Pancreas (tissue), 10 donors: ENCODE measurements at places on chromosomes 2 and 18.

DNA sequence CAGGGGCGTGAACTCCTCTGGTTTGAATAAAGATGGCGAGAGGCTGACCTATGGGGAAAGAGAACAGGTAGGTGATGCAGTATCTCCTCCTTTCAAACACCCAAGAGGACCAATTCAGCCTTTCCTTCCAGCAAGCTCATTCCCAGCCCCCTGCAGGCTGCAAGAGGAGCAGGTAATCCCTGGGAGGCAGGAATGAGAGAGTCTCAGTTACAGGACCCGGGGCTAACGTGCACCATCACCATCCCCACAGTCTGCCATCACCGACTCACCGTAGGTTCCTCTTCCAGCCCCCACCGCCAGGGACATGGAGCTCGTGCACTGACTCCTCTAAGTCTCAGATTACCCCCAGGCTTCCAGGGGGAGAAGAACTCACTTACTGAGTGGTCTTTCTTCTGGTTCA lies 26.7 kb downstream of the XDH start:
- DNase-seq = no peak

DNA sequence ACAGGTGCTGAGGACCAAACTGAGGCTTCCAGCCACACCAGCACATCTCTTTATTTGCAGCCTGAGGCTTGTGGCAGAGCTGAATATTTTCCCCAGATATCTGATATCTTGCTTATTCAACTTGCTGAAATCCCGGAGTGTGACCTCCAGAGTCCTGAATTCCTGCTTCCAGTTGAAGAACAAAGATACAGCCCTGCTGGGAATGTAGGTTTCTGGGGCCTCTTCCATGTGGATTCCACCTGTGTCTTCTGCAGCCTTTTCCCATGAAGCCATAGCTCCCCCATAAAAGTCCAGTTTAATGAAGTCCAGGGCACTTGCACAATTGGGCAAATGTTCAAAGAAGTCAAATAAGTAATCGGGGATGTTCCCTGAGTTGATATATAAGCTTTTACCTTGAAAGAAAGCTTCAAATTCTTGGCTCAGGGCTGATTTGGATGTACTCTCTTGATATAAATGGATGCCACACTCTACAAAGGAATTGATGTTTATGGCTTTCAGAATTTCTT lies 14.9 kb downstream of the NLRC4 start:
- no peak for DNase-seq

DNA sequence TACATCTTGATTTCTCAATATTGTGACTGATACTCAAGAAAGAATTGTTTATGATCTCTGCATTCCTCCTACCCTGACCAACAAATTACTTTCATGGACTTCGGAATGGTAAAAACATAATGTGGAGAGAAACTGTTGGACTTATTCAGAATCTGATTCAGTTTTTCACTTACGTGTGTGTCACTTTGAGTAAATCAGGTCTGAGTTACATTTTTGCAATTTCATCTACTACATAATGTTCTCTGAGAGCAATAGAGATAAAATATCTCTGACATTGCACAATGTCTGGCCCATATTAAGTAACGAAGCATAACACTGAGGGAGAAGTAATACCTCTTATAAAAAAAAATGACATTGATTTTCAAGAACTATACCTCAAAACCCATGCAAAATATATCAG lies 1337.9 kb upstream of the CHAC2 start:
- DNase-seq = no peak

DNA sequence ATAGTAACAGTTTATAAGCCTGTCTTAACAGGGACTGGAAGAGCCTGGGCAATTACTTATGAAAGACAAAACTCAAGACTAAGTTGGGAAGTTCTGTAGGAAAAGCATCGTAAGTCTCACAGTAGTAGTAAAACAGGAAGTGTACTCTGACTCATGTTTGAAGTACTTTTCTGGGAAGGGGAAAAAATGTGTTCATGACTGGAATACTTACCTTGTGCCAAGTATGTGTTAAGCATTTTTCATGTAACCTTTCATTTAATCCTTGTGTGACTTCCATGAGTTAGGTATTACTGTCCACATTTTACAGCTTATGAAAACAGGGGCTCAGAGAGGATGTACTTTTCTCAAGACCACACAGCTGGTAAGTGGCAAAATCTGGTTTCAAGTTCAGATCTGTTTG lies 13.7 kb upstream of the SKOR2 start:
- no peak for DNase-seq

GRCh38 chr2:63743982-63744966 lies 97.4 kb upstream of the UGP2 start:
- no peak for DNase-seq

- no peak for DNase-seq
Measured at GRCh38 chr2:220336771-220337170, 709.3 kb downstream of the SLC4A3 start.

- no peak for DNase-seq
Measured at GRCh38 chr2:237472187-237472712, 14.8 kb upstream of the MLPH start.

- DNase-seq = no peak
Measured at GRCh38 chr18:172361-172760, 14.0 kb downstream of the USP14 start.

GRCh38 chr2:100143286-100143685 lies 896 bp upstream of the AFF3 start:
- no peak for DNase-seq

DNA sequence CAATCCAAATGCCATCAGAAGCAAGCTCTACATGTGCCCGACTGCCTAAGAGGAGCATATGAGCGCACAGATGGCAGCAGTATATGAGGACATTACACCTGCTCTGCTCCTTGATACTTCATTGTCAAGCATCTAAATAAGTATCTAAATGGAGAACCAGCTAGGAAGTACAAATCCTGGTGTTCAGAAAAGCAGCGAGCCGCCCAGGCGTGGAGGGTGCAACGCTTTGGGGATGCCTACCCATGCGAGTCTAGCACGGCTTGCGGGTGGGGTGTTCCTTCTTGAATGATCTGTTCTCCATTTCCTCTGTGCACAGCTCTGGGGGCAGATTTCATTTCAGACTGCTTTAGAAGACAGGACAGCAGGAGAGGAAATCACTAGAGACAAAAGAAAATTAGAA lies 63.0 kb upstream of the BCL2L11 start:
- DNase-seq = no peak

DNA sequence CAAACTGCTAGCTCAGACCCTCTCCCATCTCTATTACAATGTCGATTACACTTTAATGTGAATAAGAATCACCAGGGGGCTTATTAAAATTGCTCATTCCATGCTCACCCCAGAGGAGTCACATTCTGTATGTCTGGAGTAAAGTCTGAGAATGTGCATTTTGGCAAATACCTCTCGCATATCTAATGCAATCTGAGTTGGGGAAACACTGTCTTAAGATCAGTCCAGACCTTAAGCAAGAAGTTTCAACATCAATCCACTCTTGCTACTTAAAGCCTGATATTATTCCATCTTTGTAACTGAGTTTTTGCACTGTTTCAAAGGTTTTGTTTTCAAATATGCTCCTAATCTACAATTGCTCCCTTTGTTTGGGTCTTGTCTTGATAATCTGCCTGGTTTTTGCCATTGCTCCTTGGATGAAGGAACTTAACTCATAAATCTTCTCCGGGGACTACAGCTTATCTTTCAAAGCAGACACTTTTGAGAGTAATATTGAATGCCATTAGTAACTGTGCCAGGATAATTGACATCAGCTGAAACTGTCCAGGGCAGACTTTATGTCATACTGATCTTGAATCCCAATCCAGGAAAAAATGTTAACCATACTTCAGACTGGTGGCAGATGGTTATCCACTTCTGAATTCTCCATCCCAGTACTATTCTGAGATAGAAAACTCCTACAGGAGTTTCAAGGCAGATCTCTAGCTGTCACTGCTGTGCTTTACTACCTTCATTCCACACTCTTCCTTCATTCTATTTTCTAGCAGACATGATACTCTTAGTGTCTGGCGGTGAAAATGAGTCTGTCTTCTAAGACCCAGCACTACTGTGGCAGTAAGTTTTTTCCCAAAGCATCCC lies 200.9 kb downstream of the ERBB4 start:
- no peak for DNase-seq

GRCh38 chr2:171410624-171411023 lies 23.2 kb downstream of the METTL8 start:
- DNase-seq = no peak
